HT-29 (cell line): ENCODE measurements at places on chromosomes 5 and 9. TPM values are rescaled to one million over a fixed set of nuclear protein-coding genes. Genes with fewer than 3 reads are reported as not detected.

DNA sequence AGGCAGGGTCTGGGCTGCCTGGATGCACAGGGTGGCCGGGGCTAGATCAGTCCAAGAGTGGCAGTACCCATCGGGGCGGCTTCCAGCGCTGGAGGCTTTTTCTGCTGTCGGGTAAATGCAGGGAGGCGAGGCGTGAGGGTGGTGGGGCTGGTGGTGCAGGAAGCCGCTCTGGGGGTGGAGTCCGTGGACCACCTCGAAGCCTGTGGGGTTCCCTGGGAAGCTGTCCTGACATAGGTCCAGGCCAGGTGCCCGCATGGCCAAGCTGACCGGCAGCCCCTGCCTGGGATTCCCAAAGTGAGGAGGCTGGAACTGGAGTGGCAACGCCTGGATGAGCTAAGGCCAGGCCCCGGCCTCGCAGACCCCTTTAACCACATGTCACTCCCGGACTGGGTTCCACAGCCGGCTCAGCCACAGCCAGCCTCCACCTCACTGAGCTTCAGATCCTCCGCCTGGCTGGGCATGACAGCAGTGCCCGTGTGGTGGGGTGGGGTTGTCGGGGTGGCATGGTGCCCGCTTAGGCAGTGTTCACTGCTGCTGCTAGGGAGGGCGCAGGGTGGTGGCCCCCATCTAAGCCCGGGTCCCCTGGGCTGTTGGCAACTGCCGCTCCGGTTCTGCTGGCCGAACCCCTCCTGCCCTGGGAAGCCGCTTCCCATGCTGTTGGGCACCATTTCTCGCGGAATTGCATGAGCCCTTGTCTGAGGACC lies 1.4 kb upstream of the QRFP start:
- DNase-seq = no peak

The SMARCA2 gene
- 27.8 and 36.1 TPM in 2 replicates for total RNA-seq

DNA sequence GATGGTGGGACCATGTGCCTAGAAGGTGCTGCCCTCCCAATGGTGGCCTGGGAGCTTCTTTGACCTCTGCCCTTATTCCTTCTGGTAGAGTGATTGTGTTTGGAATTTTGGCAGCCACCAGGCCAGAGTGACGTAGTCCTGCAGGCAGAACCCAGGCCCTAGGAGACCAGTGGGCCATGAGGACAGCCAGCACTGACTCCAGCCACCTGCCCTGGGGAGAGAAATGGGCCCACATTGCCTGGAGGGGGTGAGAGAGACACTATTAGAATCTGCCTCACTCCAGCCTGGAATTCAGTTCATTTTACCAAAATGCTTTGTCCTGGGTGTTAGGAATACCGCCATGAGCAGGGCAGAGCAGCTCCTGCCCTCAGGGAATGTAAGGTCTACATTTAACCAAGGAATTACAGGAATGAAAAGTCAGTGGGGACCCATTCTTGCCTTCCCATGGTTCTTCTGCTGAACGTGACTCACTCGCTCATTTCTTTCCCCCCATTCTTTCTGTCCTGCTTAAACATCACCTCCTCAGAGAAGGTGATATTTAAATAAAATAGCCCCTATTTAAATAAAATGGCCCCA lies 5.5 kb upstream of the COL27A1 start:
- no peak for DNase-seq

The NEURL1B gene
- total RNA-seq = 0.26 and 0.79 TPM in 2 replicates

- peak; percentile 57 for DNase-seq
Measured at GRCh38 chr9:127637322-127637847, 25.3 kb downstream of the STXBP1 start.

- DNase-seq = no peak
Measured at GRCh38 chr9:12759761-12760160, 15.1 kb upstream of the LURAP1L start.
